NCI-H69 (cell line): ENCODE measurements at places on chromosomes 11 and 22.
A peak's percentile ranks its signal among the peaks of the same experiment; 100 is the strongest.

- no peak for DNase-seq
These were observed 119.8 kb downstream of the CSTPP1 start for GRCh38 chr11:47056261-47056915.

GRCh38 chr11:115693002-115693401, 188.8 kb upstream of the CADM1 start:
- peak; percentile 36 for DNase-seq

GRCh38 chr11:127789927-127790326, 789.4 kb upstream of the KIRREL3 start:
- peak; percentile 80 for DNase-seq

- no peak for DNase-seq
These were observed 27.0 kb downstream of the PITPNB start for GRCh38 chr22:27892064-27892463.

- peak; percentile 44 for DNase-seq
These were observed 1.1 kb upstream of the CEND1 start for GRCh38 chr11:790721-791564.

- DNase-seq: peak; percentile 73
These were observed 554 bp upstream of the NRIP3 start for GRCh38 chr11:9004183-9004926.

DNA sequence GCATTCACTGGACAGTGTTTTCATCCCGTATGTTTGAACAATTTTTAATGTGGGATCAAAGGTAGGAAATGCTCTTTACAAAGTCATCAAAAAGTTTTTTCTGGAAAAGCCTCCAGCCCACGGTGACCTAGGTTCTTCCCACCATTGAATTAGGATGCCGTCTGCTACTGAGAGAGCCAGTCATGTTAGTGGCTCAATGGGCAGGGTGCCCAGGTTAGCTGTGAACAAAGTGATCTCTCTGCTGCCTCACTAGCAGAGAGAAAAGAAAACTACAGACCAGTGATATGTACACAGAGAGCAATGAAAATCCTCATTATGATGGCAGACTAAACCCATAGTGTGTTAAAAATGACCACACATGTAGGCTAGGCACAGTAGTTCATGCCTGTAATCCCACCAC, 32.4 kb downstream of the KCNQ1 start:
- no peak for DNase-seq

- DNase-seq: no peak
These were observed 202.2 kb upstream of the SORL1-AS1 start for GRCh38 chr11:121654843-121655536.

DNA sequence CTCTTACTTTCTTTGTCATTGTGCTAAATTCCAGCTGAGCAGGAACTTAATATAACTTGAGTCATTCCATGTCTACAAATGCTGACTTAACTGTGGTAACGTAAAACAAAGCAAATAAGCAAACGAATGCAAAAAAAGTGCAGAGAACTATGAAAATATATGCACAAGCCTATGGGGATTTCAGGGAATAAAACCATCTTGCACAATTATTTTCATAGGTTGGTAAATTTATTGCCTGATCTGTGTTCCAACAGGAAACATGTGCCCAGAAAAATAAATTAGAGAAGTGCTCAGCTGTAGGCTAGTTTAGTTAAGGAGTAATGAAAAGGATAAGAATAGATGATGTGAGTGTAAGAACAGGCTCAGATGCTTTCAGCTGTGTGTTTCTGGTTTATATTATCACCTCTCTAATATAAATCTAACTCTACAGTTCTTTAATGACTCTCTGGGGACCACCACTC, 1169.3 kb downstream of the LRRC4C start:
- peak; percentile 79 for DNase-seq

GRCh38 chr22:39463931-39464390, 7.1 kb downstream of the MGAT3 start:
- DNase-seq: no peak

GRCh38 chr11:81895258-81895657, 838.4 kb downstream of the FAM181B start:
- DNase-seq: no peak

DNA sequence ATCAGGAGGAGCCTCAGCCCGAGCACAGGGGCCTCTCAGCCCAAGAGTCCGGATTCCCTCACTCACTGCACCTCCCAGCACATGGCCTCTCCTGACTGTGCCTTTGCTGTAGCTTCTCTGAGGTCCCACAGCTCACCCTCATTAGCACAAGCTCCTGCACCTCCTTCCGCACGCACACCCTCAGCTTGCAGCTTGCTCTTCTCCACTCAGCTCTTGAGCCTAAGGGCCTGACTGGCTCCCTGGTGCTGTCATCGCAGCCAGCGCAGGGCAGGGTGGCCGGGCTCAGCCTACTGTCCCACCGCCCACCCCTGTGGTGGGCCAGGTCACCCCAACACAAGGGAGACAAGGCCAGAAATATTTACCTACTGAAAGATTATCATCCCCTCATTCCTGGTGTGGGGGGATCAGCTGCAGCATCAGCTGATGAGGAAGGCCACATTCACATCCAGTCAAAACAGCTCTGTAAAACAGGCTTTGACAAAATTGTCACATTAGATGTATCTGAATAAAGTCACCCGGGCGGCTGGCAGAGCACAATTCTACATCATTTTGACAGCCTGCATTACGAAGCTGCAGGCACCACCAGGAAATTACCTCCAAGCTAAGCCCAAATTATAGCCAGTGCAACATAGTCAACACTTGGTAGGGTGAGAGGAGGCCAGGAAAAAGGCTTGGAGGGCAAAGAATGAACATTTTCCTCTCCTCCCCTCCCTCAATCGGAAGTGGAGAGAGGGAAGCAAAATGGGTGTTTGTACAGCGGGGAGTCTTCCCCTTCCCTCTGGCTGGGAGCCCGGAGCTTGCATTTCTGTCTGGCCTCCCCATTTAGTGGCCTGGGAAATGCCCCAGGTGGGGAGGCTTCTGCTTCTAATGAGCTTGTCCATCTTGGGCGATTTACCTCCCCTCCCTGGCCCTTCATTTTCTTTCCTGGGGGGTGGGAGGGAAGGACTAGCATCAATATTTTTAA, 29.5 kb upstream of the IGSF9B start:
- DNase-seq: peak; percentile 92

DNA sequence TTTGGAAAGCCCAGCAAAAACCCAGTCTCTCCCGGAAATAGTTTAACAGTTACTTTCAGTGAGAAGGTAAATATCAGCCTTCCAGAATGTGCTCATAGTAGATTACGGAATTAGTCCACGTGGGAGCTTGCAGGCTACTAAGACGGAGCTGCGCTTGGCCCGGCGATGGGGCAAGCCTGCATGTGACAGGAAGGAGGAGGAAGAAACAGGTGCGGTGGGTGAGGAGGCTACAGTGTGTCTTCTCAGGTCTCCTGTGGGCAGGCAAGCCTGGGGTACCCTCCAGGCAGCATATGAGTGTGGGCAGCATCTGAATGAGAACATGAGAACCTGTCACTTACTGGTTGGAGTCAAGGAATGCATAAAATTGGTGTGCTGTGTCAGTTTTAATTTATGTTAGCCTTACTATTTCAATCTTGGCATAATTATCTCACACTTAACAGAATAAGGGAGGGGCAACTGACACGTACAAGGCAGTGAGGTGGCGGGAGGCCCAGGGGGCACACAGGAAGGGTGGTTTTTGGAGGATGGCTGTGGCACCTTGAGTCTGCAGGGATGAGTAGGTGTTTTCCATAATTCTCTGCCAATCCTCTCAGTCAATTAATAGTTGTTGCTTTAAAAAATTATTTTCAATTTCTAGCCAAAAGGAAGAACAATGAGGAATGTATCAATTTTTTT, 35.7 kb downstream of the CLMP start:
- DNase-seq: no peak
